ENCODE measurements at places on chromosomes 7 and 10.

GRCh38 chr7:108735814-108736213, 166.1 kb downstream of the DNAJB9 start:
- no peak for DNase-seq

- no peak for DNase-seq
These were observed 502.2 kb downstream of the ARL4A start for GRCh38 chr7:13189668-13190067.

DNA sequence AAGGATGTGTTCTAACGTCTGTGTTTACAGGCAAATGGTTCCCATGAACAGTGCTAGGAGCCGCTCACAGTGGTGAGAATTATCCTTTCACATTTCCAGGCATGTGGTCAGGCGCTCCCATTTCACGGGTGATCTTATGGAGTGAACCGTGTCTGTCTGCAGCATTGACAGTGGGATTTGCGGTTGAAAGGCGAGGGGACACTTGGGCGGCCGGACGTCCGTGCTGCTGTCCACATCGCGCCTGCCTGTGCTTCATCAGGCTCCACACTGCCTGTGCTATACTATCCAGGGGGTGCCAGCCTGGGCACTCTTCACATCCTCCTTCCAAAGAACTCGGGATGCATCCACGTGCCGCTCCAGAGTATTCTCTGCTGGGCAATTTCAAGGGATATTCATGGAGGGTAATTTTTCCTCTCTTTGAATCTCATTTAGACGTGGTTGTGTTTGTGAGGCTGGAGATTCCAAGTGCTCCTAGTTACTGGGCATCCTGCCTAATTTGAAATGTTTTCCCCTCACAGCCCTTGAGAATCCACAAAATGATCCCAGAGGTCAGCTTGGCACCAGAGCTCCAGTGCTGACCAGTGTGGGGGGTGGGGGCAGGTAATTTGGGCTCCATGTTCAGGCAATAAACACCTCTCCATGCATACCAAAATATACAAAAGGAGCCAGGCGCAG, 61.9 kb upstream of the EBF3 start:
- DNase-seq = no peak

- no peak for DNase-seq
These were observed 224.6 kb upstream of the PPP2R2D start for GRCh38 chr10:131676046-131676799.

DNA sequence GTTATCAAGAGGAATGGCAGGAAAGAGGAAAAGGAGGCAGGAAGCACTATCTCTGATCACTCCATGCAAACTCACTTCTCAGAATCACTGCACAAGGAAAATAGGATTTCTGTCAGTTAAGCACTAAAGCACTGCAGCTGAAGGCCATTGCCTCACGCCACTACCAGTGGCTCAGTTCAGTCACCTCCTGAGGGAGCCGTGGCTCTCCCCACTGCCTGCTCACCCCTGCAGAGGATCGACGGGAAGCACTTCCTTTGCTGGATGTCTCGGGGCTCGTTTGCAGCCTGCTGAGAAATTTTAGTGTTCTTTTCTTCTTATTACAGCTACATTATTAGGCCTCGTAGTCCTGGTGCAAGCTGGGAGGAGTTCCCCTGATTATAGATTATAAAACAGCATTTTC, 90.1 kb upstream of the ADCY1 start:
- DNase-seq = no peak

- no peak for DNase-seq
These were observed 51.8 kb upstream of the SUN1 start for GRCh38 chr7:780516-780915.

DNA sequence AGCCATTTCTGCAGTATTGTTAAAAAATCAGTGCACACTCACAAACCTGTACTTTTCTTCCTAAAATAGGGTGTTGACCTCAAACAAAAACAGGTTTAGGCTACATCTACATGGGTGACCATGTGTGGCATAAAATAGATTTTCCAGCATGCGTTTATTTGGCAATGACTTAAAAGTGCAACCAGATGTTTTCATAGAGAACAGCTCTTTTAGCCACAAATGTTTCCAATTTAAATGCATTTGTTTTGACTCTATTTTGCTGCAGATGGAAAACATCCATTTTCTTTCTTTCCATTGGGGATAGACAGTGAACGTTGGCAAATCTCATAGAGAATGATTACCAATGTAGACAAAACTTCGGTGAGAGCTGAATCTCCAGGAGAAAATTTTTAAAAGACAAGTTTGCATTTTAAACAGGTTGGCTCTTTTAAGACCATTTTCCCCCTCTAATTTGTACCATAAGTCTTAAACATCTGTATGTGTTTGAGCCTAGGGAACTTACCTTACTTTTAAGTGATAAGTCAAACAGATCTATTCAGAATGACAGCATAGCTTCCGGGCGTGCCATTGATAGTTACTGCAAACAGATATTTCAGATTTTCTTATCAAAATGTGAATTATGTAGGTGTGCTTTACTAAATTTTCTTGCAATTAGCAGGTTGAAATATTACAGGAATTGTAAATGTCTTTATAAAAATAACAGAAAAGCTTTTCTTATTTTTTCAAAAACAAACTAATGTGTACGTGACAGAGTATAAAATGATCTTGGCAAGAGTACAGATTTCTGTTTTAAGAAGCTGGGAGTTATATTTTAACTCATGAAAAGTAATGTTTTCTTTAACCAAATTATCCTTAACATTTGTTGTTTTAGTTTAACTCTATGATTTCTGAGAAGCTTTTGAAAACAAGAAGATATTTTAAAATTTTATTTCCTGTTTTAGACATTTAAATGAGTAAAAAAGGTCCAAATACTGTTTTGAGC, 144.9 kb downstream of the HGF start:
- DNase-seq = no peak

DNA sequence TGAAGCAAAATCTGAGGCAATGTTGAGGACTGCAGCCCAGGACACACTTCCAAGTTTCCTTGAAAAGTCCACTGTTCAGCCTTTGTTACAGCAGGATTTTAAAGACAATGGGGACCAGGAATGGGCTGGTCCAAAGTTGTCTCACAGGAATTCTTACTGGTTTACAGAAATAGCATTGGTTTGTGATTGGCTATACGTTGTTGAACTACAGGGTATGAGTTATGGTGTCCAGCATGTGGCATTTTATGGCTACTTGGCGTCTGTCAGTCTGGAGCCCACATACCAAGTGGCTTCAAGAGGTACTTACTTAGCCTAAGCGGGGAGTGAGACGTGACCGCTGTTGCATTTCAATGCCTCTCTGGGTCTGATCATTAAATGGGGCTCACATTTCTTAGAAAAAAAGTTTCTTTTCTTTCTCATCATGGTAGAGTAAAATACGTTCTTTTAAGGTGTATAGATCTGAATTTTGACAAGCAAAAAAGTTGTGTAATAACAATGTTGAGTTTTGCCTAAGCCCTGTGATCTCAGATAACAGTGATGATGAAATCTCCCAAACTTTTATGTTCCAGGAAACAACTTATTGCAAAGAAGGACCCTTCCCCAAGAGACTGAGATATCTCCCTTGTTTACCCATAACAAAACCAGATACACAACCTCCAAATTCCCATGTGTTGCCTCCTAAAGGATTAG, 100.0 kb upstream of the TRIM24 start:
- DNase-seq = no peak

DNA sequence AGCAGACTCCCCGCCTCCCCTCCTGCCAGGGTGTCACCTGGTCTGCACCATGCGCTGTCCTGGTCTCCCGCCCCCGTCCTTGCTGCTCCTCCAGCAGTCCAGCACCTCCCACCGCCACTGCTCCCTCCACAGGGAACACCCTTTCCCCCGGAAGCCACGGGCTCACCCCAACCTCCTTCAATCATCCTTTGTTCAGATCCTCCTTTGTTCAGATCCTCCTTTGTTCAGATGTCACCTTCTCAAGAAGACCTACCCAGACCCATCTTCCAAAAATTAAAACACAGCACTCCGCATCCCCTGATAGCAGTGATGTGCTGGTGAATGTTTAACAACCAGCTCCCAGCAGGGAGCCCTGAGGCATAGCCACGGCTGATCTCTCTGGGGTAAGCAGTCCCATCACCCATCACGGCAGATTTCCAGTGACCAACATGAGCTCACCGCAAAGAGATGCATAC, 237.7 kb downstream of the USP6NL start:
- no peak for DNase-seq

- DNase-seq = no peak
These were observed 966.0 kb downstream of the LRMDA start for GRCh38 chr10:76397181-76398042.

DNA sequence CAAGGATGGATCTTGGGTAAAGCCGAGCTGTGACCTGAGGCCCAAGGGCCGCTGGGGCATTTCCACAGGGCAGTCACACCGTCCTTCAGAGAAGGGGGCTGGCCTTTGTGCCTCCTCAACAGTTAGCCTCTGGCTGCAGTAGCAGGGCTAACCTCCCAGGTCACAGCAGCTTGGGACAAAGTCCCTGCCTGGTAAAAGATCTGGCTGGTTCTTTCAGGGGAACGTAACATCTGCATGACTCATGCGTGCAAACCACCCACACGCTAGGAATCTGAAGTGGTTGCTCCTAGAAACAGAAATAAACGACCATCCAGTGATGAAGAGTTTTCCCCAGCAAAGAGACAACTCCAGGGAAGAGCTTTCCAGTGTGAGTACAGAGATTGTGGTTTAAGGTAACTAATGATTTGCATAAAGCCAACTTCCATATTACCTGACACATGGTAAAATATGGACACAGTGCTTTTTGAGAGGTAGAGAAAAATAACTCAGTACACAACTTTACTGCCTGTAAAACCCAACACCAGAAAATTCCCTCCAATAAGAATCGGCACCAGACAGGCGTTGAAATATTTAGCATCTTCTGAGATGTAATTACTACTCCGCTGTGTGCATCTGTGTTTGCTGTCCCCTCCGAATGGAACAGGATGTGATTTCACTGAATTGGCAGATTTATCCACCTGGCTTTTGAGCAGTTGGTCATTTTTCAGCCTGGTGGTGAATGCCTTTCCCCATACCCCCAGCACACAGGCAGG, 84.9 kb upstream of the ADRB1 start:
- DNase-seq = no peak

DNA sequence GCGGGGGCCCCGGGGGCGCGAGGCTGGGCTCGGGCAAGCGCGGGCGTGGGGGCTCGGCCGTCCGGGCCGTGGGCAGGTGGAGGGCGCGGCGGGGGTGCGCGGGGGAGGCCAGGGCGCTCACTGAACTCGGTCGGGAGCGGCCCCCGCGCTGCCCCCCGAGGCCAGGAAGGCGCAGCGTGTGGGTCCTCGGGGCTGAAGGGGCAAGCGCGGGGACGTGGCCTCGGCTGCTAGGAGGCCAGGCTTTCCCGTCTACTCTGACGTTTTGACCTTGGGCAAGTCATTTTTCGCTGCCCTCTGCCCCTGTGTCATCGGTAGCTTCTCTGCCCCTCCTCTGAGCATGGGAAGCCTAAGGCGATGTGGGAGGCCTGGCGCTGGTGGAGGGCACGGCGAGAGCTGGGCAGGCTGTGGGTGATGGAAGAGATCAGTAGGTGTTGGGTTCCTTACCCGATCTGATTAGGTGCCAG, 441 bp downstream of the FBH1 start:
- no peak for DNase-seq

DNA sequence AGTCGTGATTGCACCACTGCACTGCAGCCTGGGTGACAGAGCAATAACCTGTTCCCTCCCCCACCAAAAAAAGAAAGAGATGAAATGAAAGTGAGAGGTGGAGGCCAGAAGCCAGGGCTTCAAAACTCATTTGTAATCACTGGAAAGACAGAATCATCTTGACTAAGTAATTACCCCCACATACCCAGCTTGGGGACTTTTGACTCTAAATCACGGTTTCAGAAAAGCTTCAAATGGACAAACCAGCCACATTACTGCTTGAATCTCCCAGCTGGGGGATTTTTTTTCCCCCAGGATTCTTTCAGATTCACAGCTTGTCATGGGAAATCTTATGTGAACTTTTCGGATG, 361.0 kb downstream of the FRMD4A start:
- no peak for DNase-seq

DNA sequence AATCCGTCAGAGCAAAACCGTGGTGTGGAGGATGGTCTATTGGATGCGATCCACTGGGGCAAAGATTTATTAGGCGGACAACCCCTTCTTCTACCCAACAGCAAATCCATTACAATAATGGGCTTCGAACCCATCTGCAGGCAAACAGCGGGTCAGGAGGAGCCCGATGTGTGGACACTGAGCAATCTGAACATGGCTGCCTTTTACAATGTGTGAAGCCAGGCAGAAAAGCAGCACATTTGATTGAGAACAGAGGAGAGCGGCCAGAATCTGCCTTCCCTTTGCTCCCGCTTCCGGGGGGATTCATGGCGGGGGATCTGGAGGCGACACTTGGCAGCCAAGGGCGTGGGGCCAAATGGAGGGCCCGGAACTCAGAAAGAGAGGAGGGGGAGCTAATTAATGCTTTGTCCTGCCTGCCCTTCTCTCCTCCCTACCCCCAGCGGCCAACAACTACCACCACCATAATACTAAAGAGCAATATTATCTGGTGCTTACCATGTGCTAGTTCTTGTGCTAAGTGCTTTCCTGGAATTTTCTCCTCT, 133.0 kb downstream of the EMX2 start:
- no peak for DNase-seq

DNA sequence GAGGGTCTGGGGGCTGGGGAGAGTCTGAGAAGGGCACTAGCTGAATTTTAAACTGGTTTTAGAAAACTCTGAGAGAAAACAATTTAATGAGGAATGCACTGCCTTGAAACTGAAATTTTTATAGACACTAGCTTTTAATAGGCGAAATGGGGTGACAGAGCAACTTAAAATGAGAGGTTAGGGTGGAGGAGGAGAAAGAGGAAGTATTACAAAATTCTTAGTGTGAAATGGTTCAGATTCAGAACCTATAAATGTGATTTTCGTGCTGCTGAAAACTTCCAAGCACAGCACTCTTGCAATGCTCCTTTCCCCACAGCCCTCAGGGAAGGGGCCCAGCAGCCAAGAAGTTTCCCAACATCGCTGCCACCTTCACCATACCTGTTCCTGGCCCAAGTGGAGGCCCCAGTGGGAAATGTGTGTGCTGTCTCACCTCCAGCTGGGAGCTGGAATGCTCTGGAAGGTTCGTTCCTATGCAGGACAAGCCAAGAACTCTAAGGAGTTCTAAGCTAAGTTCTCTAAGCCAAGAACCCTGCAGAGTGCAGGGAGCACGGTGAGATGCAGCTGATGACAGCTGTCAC, 60.0 kb downstream of the ATXN7L1 start:
- no peak for DNase-seq

- no peak for DNase-seq
These were observed 31.6 kb downstream of the RASGEF1A start for GRCh38 chr10:43235070-43235900.
